ENCODE measurements at places on chromosomes 4 and X.

GRCh38 chr4:99100876-99101275, 12.3 kb upstream of the ADH5 start:
- DNase-seq = no peak

DNA sequence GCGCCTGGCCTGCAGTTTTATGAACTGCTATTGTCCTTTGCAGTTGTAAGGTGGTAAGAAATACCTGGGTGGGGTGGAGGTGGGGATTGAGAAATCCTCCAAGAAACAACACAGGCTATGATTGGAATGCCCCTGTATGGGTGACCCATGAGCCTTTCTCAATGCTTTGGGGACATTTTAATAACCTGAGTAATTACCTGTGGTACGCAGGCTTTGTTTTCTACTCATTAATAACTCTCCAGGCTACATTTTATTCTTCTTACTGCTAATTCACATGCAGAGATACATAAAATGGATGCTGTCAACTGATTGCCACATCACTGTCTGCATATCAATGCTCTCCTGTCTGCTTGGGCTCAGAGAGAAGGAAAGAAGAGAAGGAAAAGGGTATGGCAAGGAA, 41.8 kb downstream of the PHEX start:
- DNase-seq = no peak

- DNase-seq = no peak
These were observed 3.6 kb upstream of the SLAIN2 start for GRCh38 chr4:48337731-48338130.

GRCh38 chr4:38570647-38571276, 93.2 kb upstream of the KLF3 start:
- DNase-seq = no peak

DNA sequence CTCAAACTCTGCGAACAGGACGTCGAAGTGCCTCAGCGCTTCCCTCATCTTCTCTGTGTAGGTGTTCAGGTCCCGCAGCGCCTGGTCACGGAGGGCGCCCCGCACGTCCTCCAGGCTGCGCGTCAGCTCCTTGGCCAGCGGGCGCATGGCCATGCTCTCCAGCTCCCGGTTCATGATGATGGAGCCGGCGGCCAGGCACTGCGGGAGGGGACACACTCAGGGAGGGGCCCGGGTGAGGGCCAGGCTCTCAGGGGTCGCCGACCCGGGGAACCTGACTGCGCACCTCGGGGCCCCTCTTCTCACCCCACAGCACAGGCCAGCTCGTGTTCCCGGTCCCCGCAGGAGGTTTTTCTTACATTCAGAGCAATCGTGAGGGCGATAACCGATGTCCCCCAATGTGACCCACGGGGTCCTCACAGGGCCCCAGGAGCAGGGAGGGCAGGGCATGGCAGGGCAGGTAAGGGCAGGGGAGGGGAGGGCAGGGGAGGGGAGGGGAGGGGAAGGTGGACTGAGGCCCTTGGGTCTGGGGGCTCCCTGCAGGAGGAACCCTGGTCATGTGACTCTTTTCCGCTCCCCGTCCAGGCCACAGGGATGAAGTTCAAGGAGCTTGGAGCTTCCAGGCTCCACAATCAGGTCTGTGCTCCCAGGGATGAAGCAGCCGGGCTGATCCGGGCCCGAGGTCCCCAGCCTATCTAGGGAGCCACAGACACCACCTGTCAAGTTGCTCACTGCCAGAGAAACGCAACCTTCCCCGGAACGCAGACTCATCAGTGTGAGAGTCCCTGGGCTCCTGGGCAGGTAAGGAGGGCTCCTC, 77.8 kb upstream of the MXD4 start:
- DNase-seq = no peak

GRCh38 chrX:109848461-109849050, 115.5 kb upstream of the ACSL4 start:
- DNase-seq = no peak

DNA sequence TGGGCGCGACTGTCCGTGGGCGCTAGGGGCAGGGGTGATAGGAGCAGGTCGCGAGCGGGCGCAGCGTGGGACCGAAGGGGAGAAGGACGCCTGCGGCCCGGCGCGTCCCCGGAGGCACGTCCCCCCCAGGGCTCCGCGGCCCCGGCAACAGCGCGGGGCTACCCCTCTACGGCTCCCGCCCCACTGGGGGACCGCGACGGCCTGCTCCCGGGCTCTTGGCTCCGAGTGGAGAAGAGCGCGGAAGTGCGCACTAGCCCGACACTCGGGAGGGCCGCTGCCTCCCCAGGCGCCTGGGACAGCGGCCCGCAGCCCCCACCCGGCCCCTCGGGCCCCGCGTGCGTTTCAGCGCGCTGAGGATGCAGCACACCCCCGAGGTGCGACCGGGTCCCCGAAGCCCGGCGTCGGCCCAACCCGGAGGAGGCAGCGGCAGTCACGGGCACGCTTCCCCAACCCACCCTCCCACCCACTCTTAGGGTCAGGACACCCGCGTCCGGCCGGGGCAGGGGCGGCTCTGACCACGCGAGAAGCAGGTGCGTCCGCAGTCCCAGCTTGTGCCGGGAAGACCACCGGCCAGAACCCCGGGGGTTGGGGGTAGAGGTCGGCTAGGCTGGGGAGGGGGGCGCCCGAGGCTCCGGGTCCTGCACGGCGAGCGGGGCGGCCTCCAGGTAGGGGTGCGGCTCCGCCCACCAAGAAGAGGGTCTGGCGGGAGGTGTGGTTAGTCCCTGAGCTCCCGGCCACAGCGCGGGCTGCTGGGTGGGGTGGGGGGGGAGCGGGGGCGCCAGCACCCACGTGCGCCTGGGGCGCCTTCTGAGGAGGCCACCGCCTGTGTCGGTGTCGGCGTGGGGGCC, 18.5 kb upstream of the NAT8L start:
- DNase-seq = no peak
